ENCODE measurements at places on chromosomes 4 and X.
A peak's percentile ranks its signal among the peaks of the same experiment; 100 is the strongest.

- no peak for DNase-seq
Measured at GRCh38 chr4:104571341-104571740, 76.6 kb upstream of the CXXC4 start.

- no peak for DNase-seq
Measured at GRCh38 chr4:164509951-164510350, 244.0 kb upstream of the SMIM31 start.

DNA sequence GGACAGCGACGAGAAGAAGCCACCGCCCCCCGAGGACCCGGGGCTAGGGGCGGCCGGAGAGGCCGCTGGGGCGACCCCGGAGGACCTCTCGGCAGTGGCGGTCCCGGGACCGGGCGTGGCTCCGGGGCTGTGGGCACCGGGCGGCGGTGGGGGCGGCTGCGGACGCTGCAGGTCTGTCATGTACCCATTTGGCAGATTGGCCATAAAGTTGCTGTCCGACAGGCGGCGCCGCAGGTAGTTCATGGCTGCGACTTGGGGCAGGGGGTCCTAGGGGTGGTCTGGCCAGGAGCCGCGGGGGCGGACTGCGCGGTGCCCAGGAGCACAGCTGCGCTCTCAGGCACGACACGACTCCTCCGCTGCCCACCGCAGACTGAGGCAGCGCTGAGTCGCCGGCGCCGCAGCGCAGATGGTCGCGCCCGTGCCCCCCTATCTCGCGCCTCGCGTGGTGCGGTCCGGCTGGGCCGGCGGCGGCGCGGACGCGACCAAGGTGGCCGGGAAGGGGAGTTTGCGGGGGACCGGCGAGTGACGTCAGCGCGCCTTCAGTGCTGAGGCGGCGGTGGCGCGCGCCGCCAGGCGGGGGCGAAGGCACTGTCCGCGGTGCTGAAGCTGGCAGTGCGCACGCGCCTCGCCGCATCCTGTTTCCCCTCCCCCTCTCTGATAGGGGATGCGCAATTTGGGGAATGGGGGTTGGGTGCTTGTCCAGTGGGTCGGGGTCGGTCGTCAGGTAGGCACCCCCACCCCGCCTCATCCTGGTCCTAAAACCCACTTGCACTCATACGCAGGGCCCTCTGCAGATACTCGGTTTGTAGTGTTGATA, at the start of gene SYN1:
SYN1 (minus strand) TSS at position 372 of the 817 bp plus-strand sequence; CDS start at position 243, 129 bp downstream.
- DNase-seq = peak; percentile 21

- no peak for DNase-seq
Measured at GRCh38 chr4:1212546-1213335, 36.2 kb downstream of the CTBP1 start.

- DNase-seq = no peak
Measured at GRCh38 chr4:108072300-108072699, 82.6 kb downstream of the HADH start.

DNA sequence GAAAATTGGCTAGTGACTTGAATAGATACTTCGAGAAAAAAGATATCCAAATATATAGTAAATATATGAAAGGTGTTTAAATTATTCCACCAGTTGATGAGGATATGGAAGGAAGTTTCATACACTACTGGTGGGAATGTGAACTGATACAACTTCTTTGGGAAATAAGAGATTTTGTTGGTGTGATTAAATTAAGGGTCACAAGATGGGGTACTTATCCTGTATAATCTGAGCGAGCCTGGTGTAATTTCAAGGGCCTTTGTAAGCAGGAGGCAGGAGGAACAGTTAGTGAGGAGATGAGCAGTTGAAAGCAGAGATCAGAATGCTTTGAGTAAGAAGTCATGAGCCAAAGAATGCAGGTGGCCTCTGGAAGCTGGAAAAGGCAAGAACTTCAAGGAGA, 192.2 kb downstream of the KCTD8 start:
- no peak for DNase-seq

DNA sequence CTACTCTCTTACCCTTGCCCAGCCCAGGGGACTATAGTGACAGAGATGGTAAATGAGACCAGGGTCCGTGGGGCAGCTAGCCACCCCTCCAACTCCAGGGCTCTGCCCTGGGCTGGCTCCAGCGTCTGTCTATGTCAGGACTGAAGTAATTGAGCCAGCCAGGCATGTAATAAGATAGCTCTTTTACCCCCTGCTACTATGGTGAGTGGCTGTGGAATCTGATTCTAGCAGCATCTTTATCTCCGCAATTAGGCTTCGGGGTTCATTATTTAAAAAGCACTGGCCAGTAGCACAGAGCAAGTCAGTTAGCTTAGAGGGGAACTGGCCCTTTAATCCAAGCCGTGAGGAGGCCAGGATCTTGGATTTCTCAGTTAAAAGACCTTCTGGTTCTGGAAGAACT, 123.3 kb upstream of the RAI2 start:
- DNase-seq = no peak

- no peak for DNase-seq
Measured at GRCh38 chr4:155722816-155723499, 35.9 kb upstream of the GUCY1B1 start.

DNA sequence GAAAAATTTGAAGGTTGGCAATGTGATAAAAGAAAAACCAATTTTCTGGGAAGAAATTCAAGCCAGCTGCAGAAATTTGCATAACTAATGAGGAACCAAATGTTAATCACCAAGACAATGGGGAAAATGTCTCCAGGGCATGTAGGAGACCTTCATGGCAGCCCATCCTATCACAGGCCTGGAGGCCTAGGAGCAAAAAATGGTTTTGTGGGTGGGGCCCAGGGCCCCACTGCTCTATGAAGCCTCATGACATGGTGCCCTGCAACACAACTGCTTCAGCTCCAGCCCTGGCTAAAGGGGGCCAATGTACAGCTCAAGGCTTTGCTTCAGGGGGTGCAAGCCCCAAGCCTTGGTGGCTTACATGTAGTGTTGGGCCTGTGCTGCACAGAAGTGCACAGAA, 184.0 kb downstream of the TBCK start:
- no peak for DNase-seq

DNA sequence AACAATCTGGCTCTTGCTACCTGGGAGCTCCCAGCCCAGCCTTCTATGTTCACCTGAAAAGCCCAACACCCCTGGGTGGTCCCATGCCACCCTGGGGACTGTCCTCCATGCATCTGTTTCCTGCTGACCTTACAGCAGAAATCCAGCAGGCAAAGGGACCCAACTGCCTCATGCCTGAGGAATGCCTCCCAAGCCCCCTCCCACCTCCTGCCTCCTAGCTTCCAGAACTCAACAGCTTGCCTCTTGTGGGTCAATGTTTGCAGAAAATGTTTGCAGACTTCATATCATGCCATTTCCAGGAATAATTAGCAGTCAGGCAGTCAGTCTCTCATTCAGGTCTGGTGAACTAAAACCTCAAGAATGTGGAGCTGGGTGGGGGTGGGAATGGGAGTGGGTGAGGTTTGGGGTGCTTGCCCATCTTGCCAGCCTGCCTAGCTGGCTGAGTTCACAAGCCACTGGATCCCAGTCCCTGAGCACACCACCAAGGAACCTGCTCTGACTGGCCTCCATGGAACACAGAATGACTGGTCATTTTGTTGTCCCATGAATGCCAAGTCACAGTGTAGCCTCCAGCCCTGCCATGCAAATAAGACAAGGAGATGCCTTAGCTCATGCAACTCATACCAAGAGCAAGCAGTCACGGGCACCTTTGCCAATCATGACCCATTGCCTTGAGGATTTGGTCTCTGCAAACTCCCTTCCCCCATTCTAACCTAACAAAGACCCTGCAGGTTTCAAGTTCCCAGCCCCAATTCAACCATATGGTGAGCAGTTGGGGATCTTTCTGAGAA, 12.1 kb upstream of the PLAC1 start:
- no peak for DNase-seq

- DNase-seq = no peak
Measured at GRCh38 chrX:106612393-106612763, 600 bp downstream of the RADX start.

DNA sequence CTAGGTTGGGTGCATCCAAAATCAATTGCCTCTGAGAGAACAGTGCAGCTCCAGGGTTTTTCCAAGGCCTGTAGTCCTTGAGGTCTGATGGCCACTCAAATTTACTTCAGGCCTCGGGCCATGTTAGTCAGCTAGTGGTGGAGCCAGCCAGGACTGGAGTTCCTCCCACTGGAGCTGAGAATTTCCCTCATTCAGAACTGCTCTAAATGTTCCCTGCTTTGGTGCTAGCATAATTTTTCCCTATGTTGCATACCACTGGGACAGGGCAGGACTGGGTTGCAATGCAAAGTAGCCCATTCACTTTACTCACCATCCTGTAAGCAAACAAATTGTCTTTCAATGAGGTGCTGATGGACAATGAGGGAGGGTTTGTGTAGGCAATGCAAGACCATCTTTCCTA, 146.0 kb upstream of the ZXDB start:
- DNase-seq = no peak

DNA sequence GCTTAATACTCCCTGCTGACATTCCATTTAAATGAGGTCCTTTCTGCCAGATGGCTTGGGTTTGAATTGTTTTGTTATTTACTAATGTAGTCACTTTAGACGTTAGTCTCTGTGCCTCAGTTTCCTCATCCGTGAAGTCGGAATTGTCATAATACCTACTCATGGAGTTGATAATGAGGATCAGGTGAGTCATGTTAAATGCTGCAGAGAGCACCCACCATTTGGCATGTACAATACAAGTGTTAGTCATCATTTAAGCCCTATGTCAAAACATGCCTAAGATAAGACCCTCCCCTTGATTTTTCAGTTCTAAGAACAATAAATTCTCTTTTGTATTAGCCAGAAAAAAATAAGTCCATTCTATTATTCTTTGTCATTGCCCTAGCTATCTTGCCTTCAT, 534.8 kb upstream of the HTR2C start:
- DNase-seq = no peak

- DNase-seq = peak; percentile 31
Measured at GRCh38 chr4:10096201-10096977, 20.2 kb downstream of the WDR1 start.

- no peak for DNase-seq
Measured at GRCh38 chr4:121011780-121012340, 60.5 kb downstream of the NDNF start.

- no peak for DNase-seq
Measured at GRCh38 chr4:151804821-151805220, 44.0 kb upstream of the GATB start.

DNA sequence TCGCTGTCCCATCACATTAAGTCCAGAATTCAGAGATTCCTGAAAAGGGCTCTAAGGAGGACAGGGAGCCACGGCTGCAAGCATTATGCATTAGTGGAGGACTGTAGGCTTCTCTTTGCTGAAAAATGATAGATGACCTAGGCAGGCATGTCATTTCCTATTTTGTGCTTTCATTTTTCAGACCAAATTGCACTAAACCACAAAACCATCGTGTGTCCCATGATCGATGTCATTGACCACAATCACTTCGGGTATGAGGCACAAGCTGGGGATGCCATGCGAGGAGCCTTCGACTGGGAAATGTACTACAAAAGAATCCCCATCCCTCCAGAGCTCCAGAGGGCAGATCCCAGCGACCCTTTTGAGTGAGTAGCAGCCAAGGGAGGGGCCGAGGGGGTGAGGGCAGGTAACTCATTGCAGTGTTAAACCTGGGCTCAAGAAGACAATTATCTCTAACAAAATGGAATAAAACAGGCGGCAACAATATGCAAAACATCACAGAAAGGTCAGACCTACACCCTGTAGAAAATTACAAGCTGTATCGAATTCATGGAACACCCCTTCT, 355.2 kb upstream of the GALNT7 start:
- DNase-seq = no peak

GRCh38 chr4:8582436-8582835, 2.2 kb downstream of the GPR78 start:
- no peak for DNase-seq

- DNase-seq = no peak
Measured at GRCh38 chr4:38373375-38373774, 290.6 kb upstream of the KLF3 start.

DNA sequence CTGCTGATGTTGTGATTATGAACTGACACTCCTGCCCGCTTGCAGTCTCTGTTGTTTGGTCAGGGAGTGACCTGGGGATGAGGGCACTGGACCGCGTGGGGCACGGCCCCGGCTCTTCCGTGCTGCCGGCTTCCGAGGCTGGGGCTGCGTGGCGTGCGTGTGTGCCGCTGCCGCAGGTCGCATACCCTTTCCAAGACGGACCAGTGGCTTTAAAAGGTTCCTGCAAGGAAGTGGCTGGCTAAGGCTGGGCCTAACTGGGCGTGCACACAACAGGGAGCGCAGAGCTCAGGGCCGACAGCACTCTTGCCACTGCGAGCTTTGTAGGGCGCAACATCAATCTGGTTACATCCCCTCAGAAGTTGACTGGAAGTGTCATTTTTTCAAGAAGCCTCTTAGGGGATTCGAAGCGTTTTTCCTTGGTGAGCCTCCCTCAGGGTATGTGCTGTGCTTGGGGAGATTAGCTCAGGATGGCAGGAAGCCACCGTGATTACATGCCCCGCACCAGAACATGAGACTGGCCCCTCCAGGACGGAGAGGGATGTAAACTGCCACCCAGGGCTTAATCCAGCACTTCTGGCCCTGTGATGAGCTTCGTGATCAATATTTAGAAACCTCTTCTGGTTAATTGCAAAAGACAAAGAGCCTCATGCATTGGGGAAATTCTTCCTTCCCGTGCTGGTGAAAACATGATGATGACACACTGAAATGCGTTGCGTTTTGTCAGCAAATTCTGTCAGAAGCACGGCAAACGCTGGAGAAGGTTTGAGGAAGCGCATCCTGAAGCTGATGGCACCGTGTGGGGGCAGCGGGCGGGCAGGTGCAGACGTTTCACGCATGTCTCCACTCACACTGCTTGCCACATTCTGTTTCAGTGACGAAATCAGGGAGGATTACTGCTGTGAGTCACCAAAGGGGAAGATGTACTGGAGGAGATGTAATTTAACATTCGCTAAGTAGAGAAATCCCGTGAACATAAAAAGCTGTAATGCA, 11.1 kb downstream of the MAEA start:
- no peak for DNase-seq

DNA sequence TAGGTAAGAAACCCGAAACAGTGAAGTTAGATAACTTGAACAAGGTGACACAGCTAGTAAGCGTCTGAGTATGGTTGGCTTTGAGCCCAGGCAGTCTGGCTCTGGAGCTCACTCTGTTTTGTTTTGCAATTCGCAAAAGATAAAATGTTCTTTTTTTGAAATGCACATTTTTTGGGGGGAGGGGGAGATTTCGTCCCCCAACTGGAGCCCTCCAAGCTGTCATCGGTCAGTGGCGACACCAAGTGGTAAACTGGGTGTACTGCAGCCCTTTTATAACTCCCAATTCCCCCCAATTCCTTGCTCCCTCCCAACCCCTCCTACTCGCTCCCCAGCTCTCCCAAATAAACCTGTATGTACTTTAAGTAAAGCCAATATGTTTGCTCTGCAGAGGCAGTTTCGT, 2.8 kb upstream of the CLCN5 start:
- no peak for DNase-seq

GRCh38 chr4:87193958-87194675, 26.3 kb downstream of the KLHL8 start:
- DNase-seq = no peak

DNA sequence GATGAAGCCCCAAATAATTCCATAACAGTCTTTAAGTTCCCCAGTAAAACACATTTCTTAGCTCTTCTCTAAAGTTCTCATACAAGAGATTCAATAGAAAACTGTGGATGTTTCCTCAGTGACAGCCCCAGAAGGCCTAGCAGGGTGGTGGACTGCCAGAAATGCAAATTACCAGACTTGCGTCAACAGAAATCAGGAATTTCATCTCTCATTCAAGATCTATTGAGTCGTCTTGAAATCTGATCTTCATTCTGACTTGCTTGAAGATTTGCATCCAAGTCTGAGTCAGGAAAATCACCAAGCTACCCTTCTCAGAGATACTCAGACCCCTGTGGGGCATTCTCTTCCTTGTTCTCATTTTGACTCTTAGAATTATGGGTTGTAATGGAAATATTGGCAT, 68.9 kb upstream of the NDP start:
- DNase-seq = no peak
